ENCODE measurements at places on chromosomes 16 and 17.

DNA sequence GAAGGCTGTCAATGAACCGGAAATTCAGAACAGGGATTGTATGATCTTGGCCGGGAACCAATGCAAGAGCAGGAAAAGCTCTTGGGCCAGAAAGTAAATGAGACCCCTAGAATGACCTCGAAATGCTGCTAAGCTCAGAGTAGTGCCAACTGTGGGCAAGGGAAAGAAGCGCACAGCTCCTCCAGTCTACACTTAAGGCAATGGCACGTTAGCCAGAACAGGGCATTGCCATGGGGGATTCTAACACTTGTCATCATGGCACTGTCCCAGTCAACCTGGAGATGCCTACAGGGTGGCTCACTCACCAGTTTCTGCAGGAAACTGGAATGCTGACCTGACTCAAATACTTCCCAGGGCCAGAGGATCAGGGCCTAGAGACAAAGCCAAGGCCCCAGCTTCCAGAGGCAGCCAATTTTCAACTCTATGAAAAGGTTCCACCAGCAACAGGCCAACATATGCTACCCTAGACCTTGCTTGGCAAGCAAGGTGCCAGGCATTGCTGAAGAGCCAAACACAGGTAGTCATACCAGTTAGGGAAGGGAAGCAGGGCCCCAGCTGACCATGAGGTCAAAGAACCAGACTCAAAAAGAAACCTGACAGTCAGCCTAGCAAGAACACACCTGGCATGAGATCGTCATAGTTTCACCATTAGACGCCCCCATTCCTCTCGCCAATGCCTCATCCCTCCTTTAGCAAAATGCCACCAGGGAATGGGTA lies 34.9 kb downstream of the ARHGAP17 start:
- no peak for DNase-seq

DNA sequence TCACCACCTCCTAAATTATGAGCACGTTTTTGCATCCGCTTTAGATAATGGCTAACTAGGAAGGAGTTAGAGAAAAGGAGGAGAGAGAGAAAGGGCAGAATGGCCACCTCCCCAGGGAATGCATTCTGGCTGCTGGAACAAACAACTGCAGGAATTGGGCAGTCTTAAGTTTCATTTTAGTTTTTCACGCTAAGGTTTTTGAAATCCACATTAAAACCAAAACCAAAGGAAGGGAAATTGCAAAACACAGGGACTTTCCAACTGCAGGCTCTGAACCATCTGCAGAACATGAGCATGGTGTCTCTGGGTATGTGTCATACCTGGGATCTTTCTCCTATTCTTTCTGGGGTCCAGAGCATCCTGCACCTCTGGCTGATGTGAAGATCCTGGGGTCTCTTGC lies 12.1 kb upstream of the CCL8 start:
- no peak for DNase-seq

DNA sequence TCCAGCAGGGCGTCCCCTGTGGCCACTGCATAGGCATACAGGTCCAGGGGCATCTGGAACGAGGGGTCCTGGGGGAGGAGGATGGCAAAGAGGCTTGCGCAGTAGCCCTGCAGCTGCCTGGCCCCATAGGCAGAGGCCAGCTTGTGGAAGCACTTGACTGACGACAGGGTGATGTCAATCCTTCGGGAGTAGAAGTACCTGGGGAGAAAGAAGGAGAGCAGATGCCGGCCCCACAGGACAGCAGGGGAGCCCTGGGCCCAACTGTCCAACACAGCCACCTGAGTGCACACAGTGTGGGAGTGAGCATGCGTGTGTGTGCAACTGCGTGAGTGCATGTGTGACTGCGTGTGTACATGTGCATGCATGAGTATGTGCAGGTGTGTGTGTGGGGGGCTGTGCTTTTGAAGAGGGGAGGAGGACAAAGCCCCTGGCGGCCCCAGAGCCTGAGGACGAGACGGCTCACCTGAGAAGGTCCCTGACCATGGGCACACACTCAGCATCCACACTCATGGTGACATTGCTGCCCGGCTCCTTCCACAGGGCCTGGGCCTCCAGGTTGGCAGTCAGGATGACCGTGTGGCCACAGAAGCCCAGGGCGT lies 7.1 kb downstream of the LGALS3BP start:
- DNase-seq, result no peak

DNA sequence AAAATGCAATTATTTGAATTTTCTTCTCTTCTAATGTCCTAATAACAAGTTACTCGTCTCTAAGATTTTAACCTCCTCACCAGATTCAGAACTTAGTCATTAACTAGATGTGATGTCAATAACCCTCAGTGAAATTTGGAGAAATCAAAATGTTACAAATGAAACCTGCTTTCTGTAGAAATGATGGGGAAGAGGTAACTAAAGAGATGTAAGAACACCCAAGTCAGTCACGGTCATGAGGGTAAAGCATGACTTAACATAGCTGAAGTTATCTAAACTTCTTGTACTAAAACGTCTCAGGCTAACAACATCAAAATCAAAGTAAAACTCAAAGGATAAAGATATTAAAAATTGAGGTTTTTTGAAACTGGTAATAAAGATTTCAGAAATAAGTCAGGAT lies 9.7 kb downstream of the RNFT1 start:
- DNase-seq, result no peak

GRCh38 chr16:57062329-57062728 lies 30.1 kb upstream of the CPNE2 start:
- DNase-seq, result no peak

GRCh38 chr17:47837401-47838039 lies 3.6 kb downstream of the SCRN2 start:
- no peak for DNase-seq

GRCh38 chr17:8930649-8931048 lies 34.9 kb downstream of the PIK3R5 start:
- no peak for DNase-seq

DNA sequence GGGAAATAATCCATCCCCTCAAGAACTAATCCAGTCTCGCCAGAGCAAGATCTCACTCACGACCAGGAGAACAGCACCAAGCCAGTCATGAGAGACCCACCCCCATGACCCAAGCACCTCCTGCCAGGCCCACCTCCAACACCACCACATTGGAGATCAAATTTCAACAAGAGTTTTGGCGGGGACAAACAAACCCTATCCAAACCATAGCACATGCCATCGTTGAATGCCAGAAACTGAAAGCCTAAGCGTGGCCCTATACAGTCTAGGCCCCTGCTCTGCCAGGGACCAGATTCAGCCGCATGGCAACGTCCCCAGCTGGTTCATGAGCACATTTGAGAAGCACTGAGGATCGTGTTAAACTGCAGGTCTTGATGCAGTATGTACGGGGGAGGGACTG lies 57.3 kb downstream of the AXIN2 start:
- no peak for DNase-seq

- DNase-seq, result no peak
These were observed 2.4 kb downstream of the ARHGDIA start for GRCh38 chr17:81868674-81869220.

GRCh38 chr16:9372934-9373890 lies 281.8 kb downstream of the HAPSTR1 start:
- DNase-seq, result no peak

GRCh38 chr17:45237686-45238085 lies 16.0 kb downstream of the FMNL1 start:
- DNase-seq, result no peak

DNA sequence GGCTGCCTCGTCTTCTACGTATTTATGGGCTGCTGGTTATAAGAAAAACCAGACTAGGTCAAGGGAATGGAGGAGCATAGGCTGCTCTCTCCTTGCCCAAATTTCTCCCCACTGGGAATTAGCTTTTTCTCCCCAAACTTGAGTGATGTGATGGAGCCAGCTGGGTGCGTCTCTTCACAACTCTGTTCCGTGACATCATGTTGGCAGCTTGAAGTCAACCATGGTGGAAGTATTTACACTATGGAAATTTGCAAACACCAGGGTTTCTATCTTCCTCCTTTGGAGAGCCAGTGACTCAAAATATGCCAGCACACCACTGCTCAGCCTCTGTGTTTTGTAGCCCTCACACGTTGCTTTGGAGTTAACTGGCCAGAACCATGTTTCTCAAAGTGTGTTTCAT lies 78.1 kb downstream of the OR1D5 start:
- DNase-seq, result no peak

DNA sequence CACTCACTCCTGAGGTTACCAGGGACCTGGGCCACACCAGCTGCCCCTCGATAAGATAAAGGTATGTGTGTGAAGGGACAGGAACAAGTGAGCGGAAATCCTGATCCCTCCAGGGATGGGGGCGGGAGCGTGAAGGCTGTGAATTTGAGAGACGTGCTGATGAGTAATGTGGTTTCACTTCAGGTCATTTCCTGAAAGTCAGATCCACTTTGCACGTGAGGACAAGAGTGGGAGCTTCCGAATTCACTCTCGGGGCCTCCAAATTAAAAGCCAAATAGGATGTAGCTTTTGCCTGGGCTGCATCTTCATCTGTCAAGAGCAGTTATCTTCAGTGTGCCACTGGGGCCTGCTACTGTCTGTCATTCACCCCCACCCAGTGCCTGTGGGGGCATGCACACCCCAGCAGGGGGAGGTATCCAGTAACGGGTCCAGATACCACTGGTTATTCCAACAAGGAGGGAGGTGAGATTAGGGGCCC lies 87.4 kb upstream of the LHX1 start:
- DNase-seq, result no peak

DNA sequence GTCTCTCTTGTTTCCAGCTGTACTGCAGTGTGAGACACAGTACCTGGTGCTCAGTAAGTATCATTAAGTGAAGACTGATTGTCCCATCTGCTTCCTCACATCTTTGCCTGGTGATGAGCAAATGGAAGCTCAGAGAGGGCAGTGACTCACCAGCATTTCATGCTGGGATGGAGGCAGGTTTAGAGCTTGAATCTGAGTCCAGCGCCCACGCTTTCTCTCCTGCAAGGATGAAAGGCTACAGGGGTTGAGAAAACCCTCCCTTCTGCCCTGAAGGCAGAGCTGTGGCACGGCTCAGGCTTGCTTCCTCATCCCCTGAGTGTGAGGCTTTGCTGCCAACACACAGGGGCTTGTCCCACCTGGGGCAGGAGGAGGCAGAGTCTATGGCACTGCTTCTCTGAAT lies 1.5 kb upstream of the RNF112 start:
- no peak for DNase-seq

GRCh38 chr17:71535321-71535720 lies 585.5 kb upstream of the SOX9 start:
- no peak for DNase-seq

DNA sequence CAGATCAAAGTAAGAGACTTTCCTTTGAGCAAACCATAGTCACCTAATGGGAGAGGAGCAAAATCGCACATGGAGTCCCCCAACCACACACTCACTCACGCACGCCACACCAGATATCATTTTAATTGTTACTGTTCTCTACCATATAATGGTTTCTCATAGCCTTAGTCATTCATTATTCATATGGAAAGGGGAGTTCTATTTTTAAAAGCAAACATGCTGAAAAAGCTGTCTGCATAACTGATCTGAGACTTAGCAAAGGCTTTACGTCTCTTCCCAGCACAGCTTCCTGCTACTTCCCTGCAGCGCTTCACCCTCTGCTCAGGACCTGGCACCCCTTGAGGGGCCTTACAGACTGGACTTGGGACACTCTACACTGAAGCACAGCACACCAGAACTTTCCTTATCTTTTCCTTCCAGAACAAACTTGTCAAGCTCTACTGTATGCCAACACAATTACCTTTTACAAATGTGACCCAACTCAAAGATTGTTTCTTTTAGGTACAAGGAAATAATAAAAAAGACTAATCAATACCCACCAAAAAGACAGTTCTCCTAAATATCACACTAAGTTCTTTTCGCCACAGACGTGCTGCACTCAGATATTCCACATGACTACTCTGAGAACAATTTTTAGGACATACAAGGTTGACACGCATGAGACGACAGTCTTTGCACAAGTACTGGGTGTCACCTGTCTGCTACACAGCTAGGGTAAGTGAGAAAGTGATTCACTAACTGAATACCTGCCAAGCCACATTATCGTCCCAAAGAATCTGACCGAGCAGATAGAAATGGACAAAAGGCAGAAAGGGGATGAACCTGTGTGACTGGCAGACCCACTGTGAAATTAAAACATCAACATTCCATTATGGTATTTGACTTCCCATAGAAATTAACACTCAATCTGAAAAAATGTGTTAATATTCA lies 21.5 kb downstream of the SRP68 start:
- DNase-seq, result no peak

GRCh38 chr16:49778202-49778930 lies 77.5 kb downstream of the ZNF423 start:
- no peak for DNase-seq

DNA sequence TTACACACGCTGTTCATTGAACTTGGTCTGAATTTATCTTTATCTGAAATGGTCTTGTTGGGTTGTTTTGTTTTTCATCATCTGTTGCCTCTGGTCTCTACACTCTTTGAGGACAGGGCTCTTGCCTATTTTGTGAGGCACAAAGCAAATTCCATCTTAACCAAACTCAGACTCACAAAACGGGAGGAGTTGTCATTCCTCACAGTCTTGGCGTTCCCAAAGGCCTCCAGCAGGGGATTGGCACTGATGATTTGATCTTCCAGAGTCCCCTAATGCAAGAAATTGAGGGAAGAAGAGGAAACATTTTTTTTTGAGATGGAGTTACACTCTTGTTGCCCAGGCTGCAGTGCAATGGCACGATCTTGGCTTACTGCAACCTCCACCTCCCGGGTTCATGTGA lies 8.7 kb downstream of the MYH3 start:
- DNase-seq, result no peak

DNA sequence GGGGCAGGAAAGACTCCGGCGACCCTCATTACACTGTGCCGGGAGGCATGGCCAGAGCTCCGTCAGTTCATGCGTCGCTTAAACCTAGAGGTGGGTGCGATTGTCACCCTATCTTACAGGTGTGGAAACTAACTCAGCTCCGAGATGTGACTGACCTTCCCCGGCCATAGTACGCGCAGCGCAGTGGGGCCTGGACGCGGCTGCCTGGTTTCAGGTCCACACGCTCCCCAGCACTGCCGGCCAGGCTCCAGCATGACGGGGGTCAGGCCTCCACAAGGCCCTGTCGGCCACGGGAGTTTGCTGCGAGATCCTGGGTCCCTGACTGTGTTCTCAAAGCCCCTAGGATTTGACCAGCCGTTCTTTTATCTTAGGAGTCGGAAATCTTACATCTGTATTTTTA lies 34.4 kb downstream of the JPH3 start:
- no peak for DNase-seq

GRCh38 chr16:46648656-46649055 lies 27.5 kb upstream of the SHCBP1 start:
- DNase-seq, result no peak

GRCh38 chr17:34369571-34369970 lies 6.5 kb upstream of the CCL1 start:
- DNase-seq, result no peak

GRCh38 chr16:50881331-50881830 lies 139.5 kb downstream of the CYLD start:
- DNase-seq, result no peak

GRCh38 chr16:88444826-88445582 lies 8.1 kb upstream of the ZFPM1 start:
- no peak for DNase-seq

DNA sequence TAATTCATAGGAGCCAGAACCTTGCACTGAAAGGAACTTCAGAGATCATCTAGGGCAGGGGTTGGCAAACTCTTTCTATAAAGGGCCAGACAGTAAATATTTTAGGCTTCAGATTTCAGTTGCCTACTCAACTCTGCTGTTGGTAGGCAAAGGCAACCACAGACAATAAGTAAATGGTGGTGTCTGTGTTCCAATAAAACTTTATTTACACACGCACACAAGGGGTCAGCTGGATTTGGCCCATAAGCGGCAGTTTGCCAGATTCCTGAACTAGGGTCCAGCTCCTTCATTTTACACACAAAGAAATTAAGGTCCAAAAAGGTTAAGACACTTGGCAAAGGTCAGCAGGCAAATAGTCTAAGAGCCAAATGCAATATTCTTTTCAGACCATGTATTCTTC lies 107.3 kb downstream of the SPAG9 start:
- no peak for DNase-seq

GRCh38 chr16:78584213-78584860 lies 484.9 kb downstream of the WWOX start:
- DNase-seq, result no peak
